ENCODE measurements at places on chromosomes 13 and 19.

GRCh38 chr19:3983542-3983914 is 1.7 kb downstream of the EEF2 start:
- DNase-seq = no peak

DNA sequence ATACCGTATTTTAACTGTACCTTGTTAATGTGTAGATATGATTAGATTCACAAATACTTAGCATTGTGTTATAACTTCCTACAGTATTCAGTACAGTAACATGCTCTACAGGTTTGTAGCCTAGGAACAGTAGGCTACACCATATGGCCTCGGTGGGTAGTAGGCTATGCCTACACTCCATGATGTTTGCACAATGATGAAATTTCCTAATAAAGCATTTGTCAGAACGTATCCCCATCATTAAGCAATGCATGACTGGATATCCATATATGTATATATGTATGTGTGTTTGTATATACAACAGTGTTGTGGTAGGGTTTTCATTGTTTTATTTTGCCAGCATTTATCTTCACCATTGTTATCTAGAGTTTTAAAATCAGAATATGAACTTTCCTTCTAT is 119.4 kb downstream of the SLC7A1 start:
- DNase-seq = no peak

DNA sequence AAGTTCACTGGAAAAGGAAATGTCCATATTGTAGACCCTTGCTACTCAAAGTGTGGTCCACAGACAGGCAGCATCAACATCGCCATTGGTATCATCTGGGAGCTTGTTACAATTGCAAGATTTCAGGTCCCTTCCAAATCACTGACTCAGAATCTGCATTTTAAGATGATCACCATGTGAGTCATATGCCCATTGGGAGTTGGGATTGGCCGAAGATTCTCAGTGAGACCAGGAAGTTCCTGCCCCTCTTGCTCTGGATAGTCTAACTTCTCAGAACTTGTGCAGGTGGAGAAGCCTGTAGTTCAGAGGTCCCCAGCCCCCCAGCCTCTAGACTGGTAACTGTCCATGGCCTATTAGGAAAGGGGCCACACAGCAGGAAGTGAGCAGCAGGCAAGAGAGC is 48.9 kb upstream of the URAD start:
- no peak for DNase-seq

- peak; percentile 72 for DNase-seq
Measured at GRCh38 chr19:39845584-39845932, 621 bp downstream of the FBL start.

DNA sequence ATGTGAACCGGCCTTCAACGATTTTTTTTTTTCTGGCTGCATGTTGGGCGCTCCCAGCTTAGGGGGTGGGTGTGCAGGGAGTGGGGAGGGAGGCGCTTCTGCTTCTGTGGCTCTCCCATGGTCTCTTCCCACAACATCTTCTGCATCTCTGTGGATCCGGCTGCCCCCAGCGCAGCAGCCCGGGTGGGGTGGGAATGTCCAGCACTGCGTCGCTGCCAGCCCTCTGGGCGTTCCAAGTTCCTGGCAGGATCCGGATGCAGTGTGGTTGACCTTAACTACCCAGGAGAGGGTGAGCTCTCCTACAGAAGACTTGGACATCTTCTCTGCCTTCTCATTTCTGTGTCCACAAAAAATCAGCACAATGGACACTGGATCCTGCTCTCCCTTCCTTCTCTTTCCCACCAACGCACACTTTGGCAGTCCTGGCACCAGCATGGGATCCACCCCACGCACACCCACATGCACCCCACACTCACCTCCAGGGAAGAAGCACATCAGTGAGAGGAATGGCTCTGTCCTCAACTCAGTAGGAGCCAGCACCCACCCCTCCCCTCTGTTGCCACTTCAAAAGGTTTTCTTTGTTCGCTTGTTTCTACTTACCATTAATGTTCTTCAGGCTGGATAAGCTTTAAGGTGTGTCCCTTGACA is 177.3 kb downstream of the COL4A1 start:
- DNase-seq = no peak

DNA sequence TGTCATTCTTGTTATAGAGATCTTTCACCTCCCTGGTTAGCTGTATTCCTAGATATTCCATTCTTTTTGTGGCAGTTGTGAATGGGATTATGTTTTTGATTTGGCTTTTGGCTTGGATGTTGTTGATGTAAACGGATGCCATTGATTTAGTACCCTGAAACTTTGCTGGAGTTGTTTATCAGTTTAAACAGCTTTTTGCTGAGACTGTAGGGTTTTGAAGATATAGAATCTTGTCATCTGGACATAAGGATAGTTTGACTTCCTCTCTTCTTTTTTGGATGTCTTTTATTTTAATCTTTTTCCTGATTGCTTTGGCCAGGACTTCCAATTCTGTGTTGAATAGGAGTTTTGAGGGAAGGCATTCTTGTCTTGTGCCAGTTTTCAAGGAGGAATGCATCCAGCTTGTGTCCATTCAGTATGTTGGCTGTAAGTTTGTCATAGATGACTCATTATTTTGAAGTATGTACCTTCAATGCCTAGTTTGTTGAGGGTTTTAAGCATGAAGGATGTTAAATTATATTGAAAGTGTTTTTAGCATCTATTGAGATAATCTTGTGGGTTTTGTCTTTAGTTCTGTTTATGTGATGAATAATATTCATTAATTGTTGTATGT is 16.8 kb downstream of the ZNF431 start:
- no peak for DNase-seq

DNA sequence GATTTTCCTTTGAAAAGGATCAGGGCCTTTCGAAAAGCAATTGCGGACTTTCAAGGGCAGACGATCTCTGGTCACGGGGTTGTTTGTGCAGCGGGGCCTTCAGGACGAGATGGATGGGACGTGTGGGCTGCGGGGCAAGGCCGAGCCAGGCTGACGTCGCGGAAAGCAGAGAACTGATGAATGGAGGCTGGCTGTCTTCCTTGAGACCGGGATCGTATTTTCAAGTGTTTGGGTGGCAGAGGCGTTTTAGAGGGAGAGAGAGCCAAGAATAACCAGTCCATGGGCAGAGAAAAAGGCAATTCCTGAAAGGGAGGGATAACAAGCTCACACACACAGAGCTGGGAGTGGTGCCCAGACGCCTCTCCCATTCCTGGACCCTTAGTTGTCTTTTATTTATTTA is 138.9 kb upstream of the USP29 start:
- DNase-seq = no peak

- DNase-seq = no peak
Measured at GRCh38 chr13:20808874-20809273, 35.1 kb upstream of the EEF1AKMT1 start.

DNA sequence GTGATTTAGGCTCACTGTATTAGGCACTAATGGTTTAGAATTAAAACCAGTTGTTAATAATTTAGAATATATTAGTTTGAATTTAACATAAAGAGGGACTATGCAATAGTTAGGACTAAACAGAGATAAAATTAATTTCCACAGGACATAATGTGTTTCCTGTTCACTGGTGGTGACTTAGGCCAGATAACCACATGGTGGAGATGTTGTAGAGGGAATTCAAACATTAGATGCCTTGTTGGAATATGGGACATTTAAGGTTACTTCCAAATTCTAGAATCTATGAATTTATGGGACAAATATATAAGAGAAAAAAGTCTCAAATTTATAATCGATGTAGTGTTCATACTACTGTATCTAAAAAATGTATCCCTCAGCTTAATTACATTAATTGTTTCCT is 615.5 kb upstream of the KLHL1 start:
- DNase-seq = no peak

- DNase-seq = no peak
Measured at GRCh38 chr19:5644037-5644436, 21.2 kb downstream of the SAFB start.

DNA sequence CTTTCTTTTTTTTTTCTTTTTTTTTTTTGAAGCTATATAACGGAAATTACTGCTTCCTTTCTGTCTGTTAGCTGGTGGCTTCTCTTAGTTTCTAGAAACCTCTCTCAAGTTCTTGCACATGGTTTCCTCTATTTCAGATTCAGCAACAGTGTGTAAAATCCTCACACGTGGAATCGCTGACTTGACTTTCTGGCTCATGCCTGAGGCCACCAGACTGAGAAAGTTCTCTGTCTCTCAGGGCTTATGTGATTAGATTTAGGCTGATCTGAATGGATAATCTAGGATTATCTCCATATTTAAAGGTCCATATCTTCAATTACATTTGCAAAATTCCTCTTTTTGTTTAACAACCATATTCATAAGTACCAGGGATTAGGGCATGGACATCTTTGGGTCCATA is 856.3 kb upstream of the SLITRK6 start:
- DNase-seq = no peak

GRCh38 chr19:7679771-7680605 is 645 bp upstream of the TRAPPC5 start:
- DNase-seq = no peak

DNA sequence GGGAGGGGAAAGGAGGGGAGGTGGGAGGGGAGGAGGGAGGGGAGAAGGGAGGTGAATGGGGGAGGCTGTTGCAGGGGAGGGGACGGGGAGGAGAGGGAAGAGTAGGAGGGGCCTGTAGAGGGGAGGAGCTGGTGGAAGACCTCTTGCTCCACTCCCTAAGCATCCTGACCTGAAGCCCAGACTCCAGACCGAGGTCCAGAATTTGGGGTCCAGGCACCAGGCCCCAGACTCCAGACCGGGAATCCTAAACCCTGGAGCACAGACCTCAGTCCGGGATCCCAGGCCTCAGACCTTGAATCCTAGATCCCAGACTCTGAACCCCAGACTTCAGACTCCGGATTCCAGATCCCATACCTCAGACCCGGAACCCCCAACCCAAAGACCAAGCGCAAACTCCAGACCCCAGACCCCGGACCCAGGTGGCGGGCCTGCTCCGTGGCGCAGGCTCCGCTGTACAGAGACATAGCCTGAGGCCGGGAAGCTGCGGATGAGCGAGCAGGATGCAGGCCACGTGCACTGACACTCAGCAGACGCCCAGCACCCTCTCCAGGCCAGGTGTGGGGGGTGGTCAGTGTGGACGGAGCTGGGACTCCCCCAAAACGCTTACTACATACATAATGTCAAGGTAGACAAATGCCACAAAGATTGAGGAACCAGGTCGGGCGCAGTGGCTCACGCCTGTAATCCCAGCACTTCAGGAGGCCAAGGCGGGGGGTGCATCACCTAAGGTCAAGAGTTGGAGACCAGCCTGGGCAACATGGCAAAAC is 710 bp upstream of the BTBD2 start:
- DNase-seq = peak; percentile 69

DNA sequence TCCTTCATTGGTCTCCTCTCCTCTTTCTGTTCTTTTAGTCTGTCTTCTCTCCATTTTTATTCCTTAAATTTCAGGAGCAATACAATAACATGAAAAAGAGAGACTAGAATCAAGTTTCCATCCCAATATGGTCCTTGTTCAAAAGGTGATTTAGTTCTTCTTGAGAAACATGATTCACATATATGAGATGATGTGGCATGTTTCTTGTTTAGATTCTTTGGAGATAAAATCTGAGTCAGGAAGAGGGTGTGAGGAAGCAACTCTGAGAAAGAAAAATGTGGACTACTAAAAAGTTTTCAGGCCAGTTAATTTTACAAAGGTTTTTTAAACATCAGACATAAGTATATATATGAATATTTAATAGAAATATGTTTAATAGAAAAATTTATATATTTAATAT is 231.4 kb downstream of the OXGR1 start:
- DNase-seq = no peak

DNA sequence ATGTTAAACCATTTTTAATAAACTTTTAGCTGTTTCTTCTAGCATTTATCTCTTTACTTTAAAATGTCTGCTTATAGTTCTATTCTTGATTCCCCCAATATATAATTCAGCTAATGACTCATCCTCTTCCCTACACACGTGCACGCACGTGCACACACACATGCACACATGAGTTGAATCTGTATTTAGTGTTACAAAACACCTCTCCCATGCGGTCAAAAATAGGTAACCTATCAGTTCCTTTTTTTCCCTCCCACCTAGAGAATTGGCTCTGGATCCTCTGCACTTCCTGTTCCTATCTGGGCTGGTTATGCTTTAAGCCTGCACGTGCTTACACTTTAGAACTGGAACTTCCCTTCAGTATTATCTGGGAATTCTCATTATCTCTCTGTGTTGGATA is 144.1 kb downstream of the PAN3 start:
- DNase-seq = no peak

GRCh38 chr13:92827503-92827902 is 399.1 kb upstream of the GPC6 start:
- no peak for DNase-seq

DNA sequence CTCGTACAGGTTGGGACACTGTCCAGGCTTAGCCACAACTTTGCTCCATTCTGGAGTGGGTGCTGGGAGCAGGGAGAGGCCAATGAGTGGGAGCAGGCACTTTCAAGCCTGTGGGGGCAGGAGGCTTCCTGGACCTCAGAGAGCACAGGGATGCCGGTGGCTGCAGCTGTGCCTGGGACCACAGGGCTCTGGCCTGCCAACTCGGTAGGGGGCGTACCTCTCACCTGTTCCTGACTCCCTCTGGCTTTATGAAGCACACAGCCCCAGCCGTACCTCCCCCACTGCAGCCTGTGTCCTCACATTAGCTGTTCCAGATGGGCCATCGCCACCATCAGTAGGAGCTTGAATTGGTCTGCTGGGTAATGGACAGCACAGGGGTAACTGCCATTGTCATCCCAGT is 278.7 kb upstream of the KLHL1 start:
- no peak for DNase-seq

- DNase-seq = no peak
Measured at GRCh38 chr13:50375792-50376191, 360.5 kb downstream of the KCNRG start.

GRCh38 chr13:42996584-42996983 is 4.5 kb upstream of the EPSTI1 start:
- no peak for DNase-seq

DNA sequence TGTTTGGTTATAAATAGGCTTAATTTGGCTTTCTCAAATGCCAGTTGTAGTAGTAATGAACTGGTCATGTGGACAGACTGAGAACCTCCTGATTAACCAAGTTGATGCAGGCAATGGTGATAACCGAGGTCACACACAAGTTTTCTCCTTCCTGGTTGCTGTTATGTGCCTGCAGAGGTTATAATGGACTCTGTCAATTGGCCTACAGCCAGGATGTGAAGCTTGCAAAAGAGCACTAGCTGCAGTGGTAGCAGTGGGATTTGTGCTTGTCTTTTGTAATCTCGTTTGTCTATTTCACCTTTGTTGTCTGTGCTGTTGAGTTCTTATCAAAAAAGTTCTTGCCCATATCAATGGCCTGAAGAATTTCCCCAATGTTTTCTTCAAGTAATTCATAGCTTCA is 20.6 kb downstream of the OR10H3 start:
- no peak for DNase-seq

DNA sequence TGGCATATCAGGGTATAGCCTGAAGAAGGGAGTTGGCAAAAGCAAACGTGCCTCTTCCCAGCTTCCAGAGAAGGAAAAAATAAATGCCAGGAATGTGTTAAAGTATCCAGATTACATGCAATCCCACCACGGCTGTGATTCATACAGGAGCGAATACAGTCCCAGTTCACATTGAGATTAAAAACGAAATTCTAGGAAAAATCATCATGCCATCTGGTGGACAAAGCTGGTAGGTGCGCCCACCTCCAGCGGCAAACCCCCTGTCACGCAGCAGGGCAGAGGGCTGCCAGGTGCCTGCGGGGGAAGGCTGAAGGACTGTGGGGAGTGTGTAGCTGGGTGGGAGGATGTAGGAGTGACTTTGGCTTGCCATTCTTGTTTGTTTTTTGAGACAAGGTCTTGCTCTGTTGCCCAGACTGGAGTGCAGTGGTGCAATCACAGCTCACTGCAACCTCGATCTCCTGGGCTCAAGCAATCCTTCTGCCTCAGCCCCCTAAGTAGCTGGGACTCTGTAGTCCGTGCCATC is 6.4 kb upstream of the DMWD start:
- DNase-seq = peak; percentile 87
